ENCODE measurements at places on chromosomes 12 and 14. TPM values are rescaled to one million over a fixed set of nuclear protein-coding genes. Genes with fewer than 3 reads are reported as not detected.

Gene TRAFD1
- 24.8 TPM for total RNA-seq

GRCh38 chr14:64945431-64946178, 3.1 kb upstream of the GPX2 start:
- no peak overlapping the region for H3K27ac ChIP-seq
- H3K4me3 ChIP-seq, result no peak overlapping the region
- peaks cover 13% of the 10 kb centered on the region for H3K36me3 ChIP-seq
- DNase-seq, result no peak

Gene GSG1
- not detected for total RNA-seq

- H3K27me3 ChIP-seq, result no peaks in the 10 kb centered on the region
- no peaks in the 10 kb centered on the region for H3K4me1 ChIP-seq
- no peak overlapping the region for H3K4me3 ChIP-seq
- no peaks in the 10 kb centered on the region for H3K36me3 ChIP-seq
- no peak for DNase-seq
These were observed 194.6 kb downstream of the ATXN7L3B start for GRCh38 chr12:74732164-74732784.

- H3K27me3 ChIP-seq, result no peaks in the 10 kb centered on the region
- peaks cover 9% of the 10 kb centered on the region for H3K4me1 ChIP-seq
These were observed 326.5 kb downstream of the NAV3 start for GRCh38 chr12:78157199-78157598.

Gene P2RX2
- total RNA-seq, result 1.6 TPM

DNA sequence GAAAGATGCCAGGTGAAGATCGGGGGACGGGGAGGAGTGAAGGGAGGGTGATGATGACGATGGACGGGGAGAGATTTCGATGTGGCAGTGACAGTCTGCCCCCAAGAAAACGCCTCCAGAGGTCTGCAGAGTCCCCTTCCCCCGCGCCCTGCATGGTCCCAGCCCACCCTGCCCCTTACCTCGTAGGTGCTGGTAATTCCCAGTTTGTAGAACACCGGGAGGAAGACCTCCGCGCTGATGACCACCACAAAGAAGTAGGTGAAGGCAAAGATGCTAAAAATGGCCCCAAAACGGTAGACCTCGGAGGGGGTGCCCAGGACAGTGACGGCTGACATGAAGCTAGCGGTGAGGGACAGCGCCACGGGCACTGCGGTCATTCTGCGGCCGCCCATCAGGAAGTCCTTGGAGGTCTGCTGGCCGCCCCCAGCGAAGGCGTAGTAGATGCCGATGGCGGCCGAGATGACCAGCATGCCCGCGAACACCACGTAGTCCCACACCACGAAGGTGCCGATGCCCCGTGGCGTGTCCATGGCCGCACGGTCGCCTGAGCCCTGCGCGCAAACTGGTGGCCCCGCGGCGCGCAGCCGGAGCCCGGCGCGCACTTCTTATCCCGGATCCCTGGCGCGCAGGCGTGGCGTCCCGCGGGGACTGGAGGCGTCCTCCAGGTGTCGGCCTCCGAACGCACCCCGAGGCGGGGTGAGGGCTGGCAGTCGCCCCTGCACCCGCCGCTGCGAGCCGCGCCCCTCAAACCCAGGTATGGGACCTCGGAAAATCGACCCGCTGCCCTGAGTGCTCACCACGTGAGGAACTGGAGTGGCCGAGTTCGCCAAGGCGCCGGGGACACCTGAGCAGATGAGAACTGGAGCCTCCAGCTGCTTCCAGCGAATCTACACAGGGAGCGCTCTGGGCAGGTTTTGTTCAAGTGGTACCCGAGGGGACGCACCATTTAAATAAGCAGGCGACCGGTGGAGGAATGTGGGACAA, at the start of gene SLC5A8:
Gene SLC5A8 (minus strand): TSS at position 920 of the 984 bp plus-strand sequence. CDS start 390 bp downstream, at position 530.
- H3K27me3 ChIP-seq, result peaks cover 50% of the 10 kb centered on the region
- H3K36me3 ChIP-seq, result peaks cover 7% of the 10 kb centered on the region
- peak within 1 kb of the TSS; percentile 65 for H3K4me3 ChIP-seq
- DNase-seq, result peak; percentile 53

GRCh38 chr12:109432842-109433304, 44.2 kb downstream of the KCTD10 start:
- DNase-seq, result peak; percentile 96
- H3K4me1 ChIP-seq, result peaks cover 49% of the 10 kb centered on the region
- peak overlapping the region; percentile 58 for H3K27ac ChIP-seq
- H3K4me3 ChIP-seq, result no peak overlapping the region
- H3K36me3 ChIP-seq, result no peaks in the 10 kb centered on the region

DNA sequence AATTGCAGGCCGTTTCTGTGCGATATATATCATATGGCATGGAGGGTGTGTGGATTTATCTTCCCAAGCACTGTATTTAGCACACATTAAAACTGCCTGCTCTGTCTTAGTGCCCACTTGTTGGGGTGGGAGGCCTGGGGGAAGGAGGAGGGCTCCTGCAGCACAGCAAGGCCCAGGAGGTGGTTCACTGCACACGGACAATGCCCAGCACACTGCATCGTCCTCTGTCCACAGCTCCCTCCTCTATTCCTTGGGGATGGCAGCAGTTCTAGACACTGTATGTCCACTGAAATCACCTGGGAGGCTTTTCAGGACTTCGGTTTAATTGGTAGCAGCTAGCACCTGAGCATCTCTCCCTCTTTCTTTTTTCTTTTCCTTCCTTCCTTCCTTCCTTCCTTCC, 161.2 kb downstream of the KTN1 start:
- H3K27me3 ChIP-seq, result no peaks in the 10 kb centered on the region
- H3K4me1 ChIP-seq, result peaks cover 8% of the 10 kb centered on the region
- 0 out of 2 replicates have a peak, but pooled peaks cover 2% of the 10 kb centered on the region for H3K36me3 ChIP-seq
- DNase-seq, result no peak
- no peak overlapping the region for H3K4me3 ChIP-seq

Gene WNT1
- not detected for total RNA-seq

- H3K4me3 ChIP-seq, result no peak overlapping the region
- peaks cover 7% of the 10 kb centered on the region for H3K4me1 ChIP-seq
- H3K27me3 ChIP-seq, result no peaks in the 10 kb centered on the region
- H3K27ac ChIP-seq, result no peak overlapping the region
- DNase-seq, result no peak
These were observed 329.6 kb downstream of the ADGRD1 start for GRCh38 chr12:131283191-131283861.

GRCh38 chr12:89845366-89845765, 136.7 kb upstream of the ATP2B1 start:
- H3K27ac ChIP-seq, result no peak overlapping the region
- no peaks in the 10 kb centered on the region for H3K36me3 ChIP-seq
- H3K4me1 ChIP-seq, result no peaks in the 10 kb centered on the region
- no peak for DNase-seq
- H3K27me3 ChIP-seq, result no peaks in the 10 kb centered on the region
